ENCODE measurements at places on chromosomes 2 and 18.
A peak's percentile ranks its signal among the peaks of the same experiment; 100 is the strongest.

DNA sequence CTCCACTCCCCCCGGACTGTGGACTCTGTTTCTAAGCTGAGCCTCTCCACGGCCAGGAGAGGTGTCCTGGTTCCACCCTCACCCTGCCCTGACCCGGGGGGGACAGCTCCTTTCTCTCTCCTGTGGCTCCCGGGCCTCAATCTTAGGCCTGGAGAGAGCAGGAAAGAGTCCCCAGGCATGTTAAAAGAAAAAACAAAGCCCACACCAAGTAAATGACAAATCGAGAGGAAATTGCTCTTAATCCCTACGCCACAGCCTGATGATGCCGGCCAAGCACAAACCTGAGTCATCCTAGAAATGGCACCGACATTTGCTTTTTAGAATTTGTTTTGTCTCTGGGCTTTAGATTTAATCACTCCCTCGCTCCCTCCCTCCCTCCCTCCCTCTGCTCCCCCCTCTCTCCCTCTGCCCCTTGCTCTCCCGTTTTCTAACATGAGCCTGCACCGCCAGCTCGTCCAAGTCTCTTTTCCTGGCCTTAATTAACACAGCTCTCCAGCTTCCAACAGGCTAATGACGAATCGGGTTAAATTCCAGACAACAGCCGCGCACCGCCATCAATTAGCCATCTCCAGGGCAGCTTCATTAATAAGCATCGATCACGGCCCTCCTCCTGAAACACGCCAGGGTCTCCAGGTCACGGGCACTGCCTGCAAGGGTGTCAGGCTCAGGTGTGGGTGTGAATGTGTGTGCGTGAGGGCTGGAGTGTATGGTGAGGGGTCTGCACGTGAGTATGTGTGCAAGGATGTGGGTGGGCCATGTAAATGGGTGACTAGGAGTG lies 230.8 kb downstream of the CELF4 start:
- DNase-seq: no peak

GRCh38 chr2:62034715-62035114 lies 129.2 kb downstream of the COMMD1 start:
- no peak for DNase-seq

DNA sequence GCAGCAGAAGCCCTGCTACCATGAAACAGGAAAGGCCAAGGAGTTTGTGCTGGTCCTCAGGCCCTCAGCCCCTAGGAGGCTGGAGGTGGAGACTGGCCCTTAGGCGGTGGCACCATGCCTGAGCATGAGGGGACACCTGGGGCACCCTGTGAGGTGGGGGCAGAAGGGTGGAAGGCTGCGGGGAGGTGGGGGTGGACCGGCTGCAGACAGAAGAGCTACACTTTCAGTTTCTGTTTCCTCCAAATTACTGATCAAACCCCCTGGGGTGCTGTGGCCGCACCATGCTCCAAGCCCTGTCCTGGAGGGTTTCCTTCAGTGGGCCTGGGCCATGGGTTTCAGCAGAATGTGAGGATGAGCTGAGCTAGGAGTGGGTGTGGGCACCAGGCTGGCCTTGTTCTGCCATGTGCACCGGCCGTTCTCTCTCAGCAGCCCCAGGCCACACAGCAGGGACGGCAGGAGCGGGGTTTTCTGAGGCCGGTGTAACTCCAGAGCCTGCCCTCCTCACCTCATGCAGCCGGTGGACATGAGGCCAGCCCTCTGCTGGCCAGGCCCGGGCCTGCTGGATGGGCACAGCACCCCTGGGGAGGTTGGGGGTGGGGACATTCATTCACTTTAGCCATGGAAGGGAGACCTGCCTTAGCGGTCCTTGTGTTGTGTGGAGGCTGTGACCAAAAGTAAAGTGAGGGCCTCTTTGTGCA lies 51.5 kb downstream of the PLEKHB2 start:
- DNase-seq: peak; percentile 47

GRCh38 chr18:67463829-67464228 lies 52.7 kb downstream of the DSEL start:
- DNase-seq: no peak

DNA sequence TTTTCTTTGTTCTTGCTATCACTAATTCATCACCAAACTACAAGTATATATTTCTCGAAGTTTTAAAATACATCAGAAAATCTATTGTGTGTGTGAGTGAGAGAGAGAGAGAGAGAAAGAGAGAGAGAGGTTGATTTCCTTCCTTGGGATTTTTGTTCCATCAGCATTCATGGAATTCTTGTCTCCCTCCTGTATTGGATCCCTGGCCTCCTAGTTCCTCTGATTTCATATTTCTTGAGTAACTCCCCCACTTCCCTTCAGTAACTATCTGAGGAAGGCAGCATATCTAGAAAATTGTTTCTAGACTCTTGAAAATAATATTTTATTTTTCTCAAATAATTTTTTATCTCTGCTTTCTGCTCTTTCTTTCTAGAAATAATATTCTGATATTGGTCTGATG lies 13.3 kb upstream of the ACTR2 start:
- no peak for DNase-seq

- no peak for DNase-seq
Measured at GRCh38 chr2:196468394-196468793, 171.1 kb upstream of the CCDC150 start.

DNA sequence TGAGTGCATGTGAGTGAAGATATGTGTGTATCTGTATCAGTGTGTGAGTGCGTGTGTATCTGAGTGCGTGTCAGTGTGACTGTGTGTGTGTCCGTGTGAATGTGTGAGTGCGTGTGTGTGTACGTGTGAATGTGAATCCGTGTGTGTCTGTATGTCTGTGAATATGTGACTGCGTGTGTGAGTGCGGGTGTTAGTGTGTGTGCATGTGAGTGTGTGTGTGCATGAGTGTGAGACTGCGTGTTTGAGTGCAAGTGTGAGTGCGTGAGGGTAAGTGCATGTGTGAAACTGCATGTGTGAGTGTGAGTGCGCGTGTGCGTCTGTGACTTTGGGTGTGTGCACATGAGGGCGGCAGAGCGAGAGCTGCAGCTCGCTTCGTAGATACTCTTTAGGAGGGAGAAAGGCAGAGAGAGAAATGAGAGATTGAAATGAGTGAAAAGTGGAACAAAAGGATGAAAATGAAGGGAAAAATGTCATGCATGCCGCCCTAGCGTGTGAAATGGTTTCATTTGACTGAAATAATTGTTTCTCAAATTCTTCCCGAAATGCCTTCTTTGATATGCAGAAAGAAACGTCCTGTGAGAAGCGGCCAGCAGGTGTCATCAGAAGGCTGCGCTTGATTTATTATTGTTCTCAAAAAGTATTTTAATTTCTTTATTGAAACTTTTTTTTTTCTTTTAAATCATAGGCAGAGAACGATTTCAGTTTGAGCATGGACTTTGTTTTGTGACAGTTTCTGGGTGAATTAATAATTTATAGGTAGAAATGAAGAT lies 25.6 kb downstream of the ZNF407 start:
- DNase-seq: no peak

All from T-helper 2 cell (primary cell).